Muscle of back (tissue), 13 donors: ENCODE measurements at places on chromosomes 11 and 22. TPM values are rescaled to one million over a fixed set of nuclear protein-coding genes. Genes with fewer than 3 reads are reported as not detected.
A peak's percentile ranks its signal among the peaks of the same experiment; 100 is the strongest.

GRCh38 chr11:29448246-29448877 is 568.5 kb downstream of the KCNA4 start:
- peak; percentile 36 for DNase-seq

- DNase-seq = peak; percentile 98
These were observed at the start of gene TCP11L1 for GRCh38 chr11:33039274-33040032. TSS of gene TCP11L1 (plus strand) at chr11:33039572. CDS start at chr11:33043774, 4,202 bp downstream.

GRCh38 chr22:29306175-29306834 is at the start of gene GAS2L1:
TSS of gene GAS2L1 (plus strand) at chr22:29306650. CDS start at chr22:29308106, 1,456 bp downstream.
- DNase-seq = peak; percentile 77

- no peak for DNase-seq
These were observed 499.8 kb upstream of the CHORDC1 start for GRCh38 chr11:90722552-90723190.

DNA sequence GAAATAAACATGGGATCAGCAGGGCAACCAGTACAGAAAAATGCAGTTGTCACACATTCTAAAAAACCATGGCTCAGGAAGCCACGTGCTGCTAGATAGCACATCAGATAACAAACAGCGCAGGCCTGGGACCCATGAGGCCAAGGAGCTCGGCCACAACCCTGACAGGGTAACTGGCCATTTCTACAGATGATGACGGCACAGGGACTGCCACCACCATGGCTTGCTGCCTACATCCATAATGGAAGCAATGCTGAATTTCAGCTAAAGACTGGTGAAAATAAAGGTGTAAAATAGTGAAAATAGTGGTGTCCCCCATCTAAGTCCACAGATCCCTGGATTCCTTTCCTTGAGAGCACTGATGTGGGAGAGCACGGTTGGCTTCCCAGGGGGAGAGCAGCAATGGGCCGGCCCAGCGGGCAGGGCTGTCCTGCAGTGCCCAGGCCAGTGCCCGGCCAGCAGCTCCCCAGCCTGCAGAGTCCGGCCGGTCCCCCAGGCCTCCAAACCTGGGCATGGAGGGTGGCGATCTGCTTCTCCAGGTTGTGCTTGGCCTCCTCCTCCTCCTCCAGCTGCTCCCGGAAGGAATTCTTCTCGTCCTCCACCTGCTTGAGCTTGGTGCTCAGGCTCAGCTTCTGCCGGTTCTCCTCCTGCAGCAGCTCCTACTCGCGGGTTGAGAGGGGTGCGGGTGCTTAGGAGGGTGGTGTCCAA is 40.0 kb downstream of the APOL1 start:
- no peak for DNase-seq

The CDHR5 gene
- polyA plus RNA-seq = 1.4 TPM

The RTL10 gene
- 14.0 TPM for polyA plus RNA-seq
